Stimulated activated CD4-positive, alpha-beta T cell treated with anti-CD3 and anti-CD28 coated beads, TNF-alpha, amount 100 ng/mL, for 1 hour (primary cell): ENCODE measurements at places on chromosomes 3 and 15.

GRCh38 chr15:57589754-57590153 is 1.9 kb upstream of the MYZAP start:
- no peak for DNase-seq

- DNase-seq, result no peak
These were observed 33.3 kb downstream of the TSPAN3 start for GRCh38 chr15:77037388-77038209.

DNA sequence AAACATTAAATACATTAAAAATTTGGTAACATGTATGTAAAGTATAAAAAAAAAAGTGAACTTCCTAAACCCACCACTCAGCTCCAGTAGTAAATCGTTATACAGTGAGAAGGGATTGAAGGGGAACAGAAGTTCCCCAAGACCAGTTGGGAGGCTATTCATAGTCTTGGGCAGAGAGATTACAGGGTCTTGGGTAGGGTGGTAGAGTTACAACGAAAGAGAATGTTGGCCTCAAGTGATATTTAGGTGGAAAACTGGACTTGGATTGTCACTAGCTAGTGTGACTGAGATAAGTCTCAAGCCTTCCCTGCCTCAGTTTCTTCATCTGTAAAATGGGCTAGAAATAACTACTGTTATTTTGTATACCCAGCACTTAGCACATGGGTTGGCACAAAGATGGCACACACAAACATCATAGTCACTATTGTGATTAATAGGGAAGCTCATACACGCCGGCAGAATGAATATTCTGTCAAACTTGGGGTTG is 431 bp upstream of the YEATS2 start:
- no peak for DNase-seq

DNA sequence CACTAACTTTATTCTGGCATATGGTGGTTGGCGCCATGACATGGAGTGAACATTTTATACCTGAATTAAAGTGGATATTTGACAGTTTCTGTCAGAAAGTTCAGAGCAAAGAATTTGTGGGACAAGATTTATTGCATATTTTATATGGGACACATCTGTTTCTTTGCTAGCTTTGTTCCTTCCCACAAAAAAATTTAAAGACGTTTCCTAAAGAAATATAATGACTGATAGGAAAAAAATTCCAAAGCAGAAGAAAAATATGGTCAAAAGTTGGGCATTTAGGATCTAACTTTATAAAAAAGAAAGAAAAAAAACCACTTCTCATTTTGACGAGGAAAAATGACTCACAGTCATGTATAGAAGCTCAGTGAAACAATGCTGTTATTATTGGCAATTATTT is 101.6 kb downstream of the GREM1 start:
- no peak for DNase-seq

DNA sequence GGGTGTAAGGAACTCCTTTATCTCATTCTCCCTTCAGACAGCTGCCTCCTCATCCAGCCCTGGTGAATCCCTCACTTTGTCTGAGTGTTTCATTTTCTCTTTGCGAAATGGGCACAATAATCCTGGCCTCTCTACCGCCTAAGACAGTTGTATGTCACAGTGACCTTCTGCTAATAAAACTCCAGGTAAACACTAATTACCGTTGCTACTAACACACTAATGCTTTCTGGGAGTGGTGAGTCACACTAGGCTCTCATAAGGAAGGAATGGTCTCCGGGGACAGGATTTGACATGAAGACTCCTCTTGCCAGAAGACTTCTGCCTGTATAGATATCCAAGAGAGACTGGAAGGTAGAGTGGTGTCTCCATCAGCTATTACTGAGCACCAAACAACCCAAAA is 71.7 kb upstream of the SNRK start:
- DNase-seq, result no peak

DNA sequence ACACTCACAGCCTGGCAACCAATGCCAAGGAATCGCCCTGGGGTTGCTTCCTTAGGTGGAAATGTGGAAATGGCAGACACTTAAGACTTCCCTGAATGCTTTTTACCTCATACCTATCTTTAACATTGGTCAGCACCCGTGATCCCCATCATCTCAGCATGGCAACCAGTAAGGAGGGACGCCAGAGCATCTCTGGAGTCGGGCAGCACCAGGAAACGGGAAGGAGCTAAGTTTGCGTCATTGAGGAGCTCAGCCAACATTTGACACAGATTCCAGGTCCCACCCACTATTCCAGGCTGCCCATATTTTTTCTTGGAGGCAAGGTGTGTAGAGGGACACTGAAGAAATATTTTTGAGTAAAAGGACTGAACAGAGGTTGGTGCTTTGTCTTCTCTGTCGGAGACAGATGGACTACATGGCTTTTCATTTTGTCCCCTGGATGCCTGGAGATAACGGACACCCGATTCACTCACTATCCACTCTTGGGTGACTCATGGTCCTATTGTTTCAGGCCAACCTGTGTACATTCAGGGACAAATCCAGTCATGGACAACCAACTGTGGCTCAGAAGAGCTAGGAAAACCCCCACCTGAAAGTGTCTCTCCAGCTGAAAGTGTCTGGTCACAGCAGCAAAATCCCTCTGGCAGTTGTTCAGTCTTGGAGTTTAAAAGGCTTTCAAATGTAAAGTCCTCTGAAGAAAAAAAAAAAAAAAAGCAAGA is 70.4 kb upstream of the OXTR start:
- no peak for DNase-seq

DNA sequence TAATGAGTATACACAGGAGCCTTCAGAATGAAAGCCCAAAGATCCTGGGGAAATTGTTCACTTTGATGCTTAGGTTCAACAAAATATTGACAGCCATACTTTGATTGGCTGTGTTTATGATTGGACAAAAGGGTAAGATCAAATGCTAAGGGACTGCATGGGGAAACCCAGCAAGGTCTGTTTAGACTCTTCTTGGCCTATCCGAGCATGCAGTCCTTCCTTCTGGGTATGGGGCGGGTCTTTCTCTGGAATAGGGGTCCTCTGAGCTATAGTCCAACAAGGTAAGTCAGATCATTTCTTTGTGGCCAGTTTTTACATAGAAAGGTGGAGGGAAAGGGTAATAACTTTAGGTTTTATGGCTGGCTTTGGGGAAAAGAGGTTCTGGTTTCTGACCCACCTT is 52.9 kb upstream of the ACKR4 start:
- DNase-seq, result no peak

DNA sequence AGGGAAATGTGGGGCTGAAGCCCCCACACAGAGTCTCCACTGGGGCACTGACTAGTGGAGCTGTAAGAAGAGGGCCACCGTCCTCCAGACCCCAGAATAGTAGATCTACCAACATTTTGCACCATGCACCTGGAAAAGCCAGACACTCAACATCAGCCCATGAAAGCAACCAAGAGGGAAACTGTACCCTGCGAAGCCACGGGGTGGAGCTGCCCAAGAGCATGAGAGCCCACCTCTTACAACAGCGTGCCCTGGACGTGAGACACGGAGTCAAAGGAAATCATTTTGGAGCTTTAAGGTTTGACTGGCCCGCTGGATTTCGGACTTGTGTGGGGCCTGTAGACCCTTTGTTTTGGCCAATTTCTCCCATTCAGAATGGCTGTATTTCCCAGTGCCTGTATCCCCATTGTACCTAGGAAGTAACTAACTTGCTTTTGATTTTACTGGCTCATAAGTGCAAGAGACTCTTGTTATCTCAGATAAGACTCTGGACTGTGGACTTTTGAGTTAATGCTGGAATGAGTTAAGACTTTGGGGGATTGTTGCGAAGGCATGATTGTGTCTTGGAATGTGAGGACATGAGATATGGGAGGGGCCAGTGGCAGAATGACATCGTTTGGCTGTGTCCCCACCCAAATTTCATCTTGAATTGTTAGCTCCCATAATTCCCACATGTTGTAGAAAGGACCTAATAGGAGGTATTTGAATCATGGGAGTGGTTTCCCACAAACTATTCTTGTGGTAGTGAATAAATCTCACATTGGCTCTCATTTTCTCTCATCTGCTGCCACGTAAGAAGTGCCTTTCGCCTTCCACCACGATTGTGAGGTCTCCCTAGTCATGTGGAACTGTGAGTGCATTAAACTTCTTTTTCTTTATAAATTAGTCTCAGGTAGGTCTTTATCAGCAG is 105.8 kb downstream of the CBLB start:
- no peak for DNase-seq

GRCh38 chr3:188439080-188439479 is 285.1 kb downstream of the LPP start:
- DNase-seq, result no peak

GRCh38 chr15:59154243-59154642 is 49.3 kb downstream of the CCNB2 start:
- no peak for DNase-seq

DNA sequence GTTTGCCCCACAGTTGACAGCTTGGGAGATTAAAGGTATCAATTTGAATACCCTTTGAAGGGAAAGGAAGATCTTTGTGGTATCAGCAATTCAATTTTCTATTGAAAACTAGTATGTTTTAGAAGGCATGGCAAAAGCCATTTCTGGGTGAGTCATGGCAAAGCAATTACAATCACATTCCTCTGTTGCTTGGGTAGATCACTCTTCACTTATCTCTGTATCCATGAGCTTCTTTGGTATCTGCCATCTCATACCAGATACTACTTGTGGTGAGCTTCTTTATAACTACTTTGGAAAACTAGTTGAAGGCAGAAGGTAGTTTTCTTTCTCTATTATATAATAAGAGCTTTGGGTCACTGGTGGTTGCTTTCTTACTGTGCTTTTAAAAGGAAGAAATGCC is 28.3 kb upstream of the LSAMP start:
- no peak for DNase-seq

GRCh38 chr15:100667405-100668347 is 65.3 kb downstream of the ASB7 start:
- no peak for DNase-seq

DNA sequence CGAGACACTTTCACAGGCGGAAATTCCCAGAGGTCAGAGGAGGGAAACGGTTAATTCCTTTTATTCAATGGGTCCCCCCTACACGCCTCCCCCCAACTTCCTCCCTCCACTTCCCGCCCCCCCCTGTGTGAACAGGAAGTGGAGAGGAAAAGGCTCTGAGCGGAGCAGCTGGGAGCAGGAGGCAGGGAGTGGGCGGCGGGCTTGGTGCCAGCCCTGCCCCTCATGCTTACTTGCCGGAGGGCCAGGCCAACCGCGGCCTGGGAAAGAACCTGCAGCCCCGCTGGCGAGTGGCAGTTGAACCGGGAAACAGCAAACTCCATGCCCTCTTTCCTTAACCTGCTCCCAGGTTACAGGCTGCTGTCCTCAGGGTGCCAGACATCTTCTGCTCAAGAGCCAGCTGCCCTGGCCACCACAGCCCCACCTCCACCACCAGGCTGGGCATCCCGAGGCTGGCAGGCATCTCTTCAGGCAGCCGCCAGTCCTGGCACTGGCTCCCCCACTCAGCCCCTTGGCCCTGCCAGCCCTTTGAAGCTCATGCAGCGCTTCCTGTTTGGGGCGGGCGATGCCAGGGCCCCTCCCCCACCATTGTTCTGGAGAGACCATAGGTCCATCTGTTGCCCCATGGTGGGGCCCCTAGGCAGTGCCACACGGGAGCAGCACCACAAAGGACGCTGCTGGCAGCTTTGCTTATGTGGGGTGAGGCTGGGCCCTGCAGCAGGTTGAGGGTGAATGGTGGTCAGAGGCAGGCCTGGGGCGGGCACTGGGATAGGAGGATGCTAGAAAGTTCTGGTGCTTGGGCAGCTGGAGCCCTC is 12.9 kb downstream of the VPS18 start:
- no peak for DNase-seq

GRCh38 chr3:9399746-9400145 is 2.3 kb downstream of the SETD5 start:
- DNase-seq, result no peak
